ENCODE measurements at places on chromosomes 12 and 14.

- no peak for DNase-seq
Measured at GRCh38 chr14:100754020-100754419, 27.3 kb downstream of the DLK1 start.

GRCh38 chr14:85415015-85415712 lies 114.8 kb upstream of the FLRT2 start:
- no peak for DNase-seq

GRCh38 chr12:132955094-132956010 lies 754 bp downstream of the ZNF605 start:
- DNase-seq = no peak

DNA sequence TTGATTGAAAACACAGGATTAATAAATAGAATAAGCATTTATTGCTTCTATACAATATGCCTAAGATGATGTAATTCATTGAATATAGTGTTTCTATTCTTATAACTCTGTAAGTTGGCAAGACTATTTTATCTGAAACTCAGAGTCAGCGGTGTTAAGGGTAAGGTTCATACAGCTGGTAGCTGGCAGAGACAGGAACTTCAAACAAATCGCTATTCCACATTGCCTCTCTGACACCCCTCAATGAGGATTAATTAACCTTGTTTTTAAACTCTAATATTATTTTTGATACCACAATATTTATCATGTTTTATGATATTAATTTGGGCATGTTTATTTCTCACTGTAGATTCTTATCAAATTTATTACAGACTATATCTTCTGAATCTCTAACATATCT lies 323.4 kb downstream of the ACSS3 start:
- no peak for DNase-seq

- no peak for DNase-seq
Measured at GRCh38 chr14:33163600-33163999, 224.9 kb downstream of the NPAS3 start.

- DNase-seq = no peak
Measured at GRCh38 chr14:22509751-22510300, 79.2 kb downstream of the DAD1 start.

DNA sequence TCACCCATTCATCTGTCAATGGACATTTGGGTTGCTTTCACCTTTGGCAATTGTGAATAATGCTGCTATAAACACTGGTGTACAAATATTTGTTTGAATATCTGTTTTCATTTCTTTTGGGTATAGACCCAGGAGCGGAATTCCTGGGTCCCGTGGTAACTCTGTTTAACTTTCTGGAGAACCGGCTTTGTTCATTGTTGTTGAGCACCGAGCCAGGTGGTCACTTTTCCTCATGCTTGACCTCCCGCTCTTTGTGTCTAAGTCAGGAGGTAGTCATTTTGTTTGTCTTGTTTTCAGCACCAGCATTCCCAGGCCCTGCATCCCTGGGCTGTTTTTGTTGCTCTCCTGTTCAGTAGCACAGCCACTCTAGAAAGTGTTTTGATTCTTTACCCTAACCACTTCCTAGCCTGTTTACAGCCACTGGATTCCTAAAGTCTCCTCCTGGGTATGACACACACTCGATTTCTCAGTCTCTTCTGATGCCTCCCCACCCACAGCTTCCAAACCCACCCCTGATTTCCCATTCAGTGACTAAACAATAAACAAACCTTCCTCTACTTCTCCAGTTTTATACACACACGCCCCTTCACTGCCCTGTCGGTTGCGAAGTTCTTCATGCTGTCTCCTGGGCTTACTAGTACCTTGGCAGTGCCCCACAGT lies 37.9 kb downstream of the B4GALNT3 start:
- DNase-seq = no peak

GRCh38 chr12:3913278-3913677 lies 40.1 kb upstream of the PARP11 start:
- DNase-seq = no peak

DNA sequence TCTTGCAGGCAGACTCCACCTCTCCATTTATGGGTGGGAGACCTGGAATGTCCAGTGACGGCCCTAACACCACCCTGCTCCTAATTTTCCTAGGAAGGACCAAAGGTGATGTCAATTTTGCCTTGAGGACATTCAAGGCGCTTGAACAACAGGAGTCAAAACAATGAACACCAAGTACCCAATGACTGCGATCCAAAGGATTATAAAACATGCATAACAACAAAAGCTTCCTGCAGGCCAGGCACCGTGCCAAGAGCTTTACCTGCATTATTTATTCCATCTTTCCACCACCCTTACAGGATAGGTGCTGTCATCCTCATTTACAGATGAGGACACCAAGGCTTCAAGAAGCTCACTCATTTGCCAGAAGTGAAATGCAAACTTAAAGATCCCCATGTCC lies 15.2 kb upstream of the FOXN3 start:
- no peak for DNase-seq

DNA sequence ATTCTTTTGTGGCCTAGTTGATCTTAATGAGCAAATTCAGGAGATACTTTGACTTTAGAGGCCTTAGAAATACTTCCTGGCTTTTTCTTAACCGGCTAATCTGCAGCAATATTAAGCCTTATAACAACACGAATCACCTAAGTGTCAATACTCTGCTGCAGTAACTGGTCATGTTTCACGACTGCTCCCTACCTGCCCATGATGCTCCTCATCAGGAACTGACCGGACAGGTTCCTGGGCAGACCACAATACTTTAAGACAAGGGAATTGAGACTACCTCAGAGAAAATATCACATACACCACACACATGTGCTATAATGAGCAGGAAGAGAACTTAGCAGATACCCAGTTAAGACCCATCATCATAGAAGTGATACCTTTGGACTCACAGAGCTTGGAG lies 211.9 kb upstream of the BMP4 start:
- no peak for DNase-seq

DNA sequence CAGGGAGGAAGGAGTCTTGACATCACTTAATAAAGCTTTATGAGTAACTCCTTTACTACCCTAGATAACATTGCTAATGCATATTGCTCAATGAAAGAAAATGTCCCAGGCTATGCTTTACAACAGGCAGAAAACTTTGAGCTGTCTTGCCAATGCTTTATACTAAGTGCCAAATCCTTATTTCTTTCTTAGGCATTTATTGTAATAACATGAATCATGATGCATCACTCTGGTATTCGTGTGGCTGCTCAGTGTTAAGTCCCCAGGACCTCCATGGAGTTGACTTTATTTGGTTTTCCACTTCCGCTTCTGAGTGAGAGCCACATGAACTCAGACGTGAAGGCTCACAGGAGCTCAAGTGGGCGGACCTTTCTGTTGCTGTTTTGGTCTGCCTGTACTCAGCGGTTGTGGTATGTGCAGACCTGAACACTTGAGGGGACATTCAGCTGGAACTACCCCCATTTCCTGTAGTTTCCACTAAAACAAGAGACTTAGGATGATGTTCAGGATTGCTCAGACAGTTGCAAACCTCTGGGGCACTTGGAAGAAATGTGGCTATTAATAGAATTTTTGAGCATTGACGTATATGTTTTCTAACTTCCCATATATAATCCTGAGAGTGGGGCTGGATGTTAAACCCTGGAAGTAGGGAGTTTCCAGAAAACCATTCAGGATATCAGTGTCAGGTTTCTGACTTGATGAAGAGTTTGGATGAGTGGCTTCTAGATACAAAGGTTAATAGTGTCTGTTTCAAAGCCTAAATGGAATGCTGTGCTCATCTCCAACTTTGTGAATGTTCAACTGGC lies 258.6 kb downstream of the MSRB3 start:
- no peak for DNase-seq

GRCh38 chr12:823028-823698 lies 70.8 kb downstream of the WNK1 start:
- no peak for DNase-seq

- DNase-seq = no peak
Measured at GRCh38 chr12:94500831-94501567, 41.3 kb upstream of the CEP83 start.

DNA sequence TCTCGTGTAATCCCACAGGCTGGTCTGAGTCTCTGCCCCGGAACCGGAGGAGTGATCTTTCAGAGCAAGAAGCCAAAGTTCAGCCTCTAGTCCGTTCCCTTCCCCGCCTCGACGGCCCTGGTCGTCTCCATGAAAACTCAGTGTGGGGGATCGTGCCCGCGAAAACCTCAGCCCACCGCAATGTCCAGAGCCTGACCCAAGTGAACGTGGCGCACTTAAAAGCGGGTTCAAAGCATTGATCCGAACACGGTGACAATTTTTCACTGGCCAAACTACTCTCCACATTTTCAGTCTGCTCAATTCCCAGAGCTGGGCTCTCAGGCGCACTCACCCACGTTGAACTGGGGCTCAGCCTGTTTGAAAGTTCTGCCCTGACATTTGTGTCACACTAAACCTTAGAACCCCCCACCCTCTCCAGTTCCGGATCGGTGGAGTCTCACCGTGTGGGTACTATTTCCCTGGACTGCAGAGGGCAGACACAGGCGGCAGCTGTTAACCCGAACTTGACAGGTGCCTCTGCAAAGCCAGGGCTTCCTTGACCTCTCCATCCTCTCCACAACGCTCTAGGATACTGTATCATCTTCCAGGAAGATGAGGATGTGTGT lies 886 bp upstream of the PRICKLE1 start:
- no peak for DNase-seq
